ENCODE measurements at places on chromosomes 6 and 20.
A peak's percentile ranks its signal among the peaks of the same experiment; 100 is the strongest.

DNA sequence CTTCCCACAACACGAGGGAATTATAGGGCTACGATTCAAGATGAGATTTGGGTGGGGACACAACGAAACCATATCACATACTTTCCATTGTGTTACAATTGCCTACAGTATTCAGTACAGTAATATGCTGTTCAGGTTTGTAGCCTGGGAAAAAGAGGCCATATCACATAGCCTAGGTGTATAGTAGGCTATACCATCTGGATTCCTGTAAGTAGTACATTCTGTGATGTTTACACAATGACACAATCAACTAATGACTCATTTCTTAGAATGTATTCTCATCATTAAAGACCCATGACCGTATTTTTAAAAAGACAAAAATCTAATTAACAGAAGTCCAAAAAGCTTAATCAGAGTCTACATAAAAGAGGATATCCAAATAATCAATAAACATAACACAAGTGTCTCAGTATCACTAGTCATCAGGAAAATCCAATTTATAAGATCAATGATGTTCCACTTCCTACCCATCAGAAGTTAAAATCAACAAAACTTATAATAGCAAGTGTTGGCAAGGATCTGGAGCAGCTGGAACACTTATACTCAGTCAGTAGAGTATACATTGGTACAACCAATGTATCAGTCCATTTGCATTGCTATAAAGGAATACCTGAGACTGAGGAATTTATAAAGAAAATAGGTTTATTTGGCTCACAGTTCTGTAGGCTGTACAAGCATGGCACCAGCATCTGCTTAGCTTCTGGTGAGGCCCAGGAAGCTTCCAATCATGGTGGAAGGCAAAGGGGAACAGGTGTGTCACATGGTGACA is 215.9 kb downstream of the CLVS2 start:
- no peak for DNase-seq

DNA sequence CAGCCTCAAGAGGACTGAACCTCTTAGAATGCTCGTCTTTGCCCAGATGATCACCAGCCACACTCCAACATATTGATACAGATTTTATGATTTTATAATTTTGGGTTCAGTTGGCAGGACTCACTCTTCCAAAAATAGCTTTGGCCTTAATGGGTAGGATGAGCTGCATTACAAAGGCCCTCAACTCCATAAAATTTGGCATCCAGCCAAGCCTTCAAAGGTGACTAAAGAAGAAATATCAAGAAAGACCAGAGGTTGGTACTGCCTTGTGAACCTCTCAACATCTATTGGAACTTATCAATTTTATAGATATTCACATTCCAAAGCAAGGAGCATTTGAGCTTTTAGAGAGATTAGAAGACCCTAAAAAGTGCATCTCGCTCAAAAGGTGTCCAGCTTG is 48.4 kb upstream of the SNAP25 start:
- DNase-seq: no peak

GRCh38 chr6:33980176-33981175 is 165.4 kb downstream of the GRM4 start:
- no peak for DNase-seq

DNA sequence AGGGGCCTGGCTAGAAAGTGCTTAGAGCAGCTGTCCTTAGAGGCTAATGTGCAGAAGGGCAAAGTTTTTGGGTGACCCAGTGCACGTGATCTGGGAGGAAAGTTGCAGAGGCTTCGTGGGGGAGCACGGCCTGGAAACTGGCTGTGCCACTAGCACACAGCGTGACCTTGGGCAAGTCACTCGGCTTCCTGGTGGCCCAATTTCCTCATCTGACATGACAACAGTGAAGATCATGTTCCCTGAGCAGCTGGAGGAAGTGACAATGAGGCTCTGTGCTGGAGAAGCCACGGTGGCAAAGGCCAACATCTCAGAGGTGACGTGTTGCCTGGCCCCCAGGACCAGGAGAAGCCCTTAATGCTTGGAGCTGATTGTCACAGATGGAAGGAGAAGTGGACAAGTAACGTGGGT is 99.5 kb downstream of the FOXC1 start:
- DNase-seq: no peak

GRCh38 chr6:28643017-28643740 is 117.5 kb downstream of the GPX5 start:
- DNase-seq: no peak

DNA sequence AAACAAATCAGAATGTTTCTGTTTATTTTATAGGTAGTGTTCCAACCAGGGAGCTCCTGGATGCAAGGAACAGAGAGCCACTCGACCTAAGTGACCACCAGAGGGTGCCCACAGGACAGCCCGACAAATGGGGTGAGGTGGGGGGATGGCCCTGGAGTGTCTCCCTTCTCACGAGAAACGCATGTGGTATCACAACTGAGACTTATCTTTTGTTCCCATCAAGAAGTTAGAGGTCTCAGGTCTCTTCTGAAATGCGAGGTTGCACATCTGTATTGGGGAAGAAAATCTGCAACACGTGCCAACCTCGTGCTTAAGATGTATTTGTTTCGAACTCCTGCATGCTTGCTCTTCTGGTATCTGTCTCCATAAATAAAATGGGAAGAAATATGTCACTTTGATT is 104.0 kb downstream of the ISM1 start:
- no peak for DNase-seq

GRCh38 chr6:15843764-15844163 is 180.9 kb upstream of the DTNBP1 start:
- DNase-seq: no peak

DNA sequence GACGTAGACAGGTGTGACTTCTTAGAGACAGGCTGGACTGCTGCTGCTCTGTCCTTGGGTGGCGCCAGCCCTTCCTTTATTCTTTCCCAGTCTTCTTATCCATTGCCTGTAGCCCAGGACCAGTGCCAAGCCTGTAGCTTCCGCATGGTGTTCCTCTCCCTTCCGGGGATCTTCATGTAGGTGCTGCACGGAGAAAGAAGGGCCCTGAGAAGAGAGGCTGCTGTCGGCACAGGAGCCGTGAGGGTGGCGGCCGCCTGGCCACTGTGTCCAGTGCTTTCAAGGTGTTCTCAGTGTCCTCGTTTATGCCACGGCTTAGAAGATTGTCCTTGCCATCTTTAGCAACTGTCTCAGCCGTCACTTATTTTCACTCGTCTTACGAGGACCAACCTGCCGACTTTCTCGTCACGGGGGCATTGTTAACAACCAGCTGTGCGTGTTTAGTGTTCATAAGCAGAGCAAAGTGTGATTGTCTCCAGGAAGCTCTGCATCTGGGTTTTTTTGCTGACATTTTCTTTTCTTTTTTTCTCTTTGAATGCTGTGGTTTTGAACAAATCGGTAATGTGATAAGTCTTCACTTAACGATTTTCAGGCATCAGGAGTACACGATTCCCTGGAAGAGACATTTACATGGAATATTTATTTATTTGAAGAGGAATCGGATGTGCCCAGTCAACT is 61.2 kb downstream of the PPP1R14C start:
- DNase-seq: no peak

GRCh38 chr6:40426346-40427066 is 160.7 kb downstream of the LRFN2 start:
- DNase-seq: no peak

DNA sequence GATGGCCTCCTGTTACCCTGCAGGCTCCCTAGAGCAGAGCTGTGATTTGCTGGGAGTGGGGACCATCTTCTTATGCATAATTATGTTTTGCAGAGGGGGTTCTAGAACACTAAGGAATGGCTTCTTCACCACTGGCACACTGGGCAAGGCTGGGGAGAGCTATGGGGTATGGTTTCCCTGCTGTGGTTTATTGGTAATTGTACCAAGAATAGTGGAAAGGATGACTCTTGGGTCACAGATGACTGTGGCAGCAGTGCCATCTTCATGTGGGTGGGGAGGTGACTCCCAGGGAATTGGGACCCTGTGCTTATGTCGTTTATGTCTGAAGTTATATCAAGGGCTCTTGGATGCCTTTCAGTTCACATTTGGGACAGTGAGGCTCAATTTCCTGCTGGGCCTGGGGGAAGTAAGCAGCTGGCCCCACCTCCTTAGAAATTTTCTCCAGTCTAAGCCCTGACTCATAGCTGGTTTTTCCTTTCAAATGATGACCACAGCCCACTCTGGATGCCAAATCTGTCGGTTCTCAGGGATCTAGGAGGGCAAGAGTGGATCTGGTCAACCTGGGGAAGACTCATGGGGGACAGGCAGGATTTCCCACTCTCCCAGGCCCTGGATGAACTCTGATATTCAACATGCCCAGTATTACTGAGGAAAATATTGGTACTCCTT is 230.8 kb downstream of the LRFN2 start:
- peak; percentile 9 for DNase-seq

DNA sequence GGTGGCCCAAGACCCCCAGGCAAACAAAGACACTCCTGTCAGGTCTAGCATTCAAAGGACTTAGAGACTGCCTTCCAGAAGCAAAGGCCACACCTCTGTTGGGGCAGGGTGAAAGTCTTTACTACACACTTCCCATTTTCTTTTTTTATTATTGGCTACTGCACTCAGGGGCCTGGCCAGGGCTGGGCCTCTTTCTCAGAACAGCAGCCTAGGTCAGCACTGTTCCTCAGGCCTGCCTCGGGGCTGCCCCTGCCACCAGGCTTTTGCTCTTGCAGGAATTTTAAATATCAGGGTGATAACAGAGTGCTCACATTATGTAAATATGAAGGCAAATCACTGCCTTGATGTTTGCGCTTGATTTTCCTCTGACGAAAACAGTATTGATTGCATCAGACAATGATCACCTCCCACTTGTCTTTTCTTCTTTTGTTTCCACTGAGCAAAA is 18.5 kb downstream of the GSTA4 start:
- no peak for DNase-seq

- DNase-seq: no peak
These were observed 55.7 kb upstream of the PRND start for GRCh38 chr20:4666001-4666479.

- no peak for DNase-seq
These were observed 67.3 kb downstream of the ANKRD60 start for GRCh38 chr20:58161192-58161591.

DNA sequence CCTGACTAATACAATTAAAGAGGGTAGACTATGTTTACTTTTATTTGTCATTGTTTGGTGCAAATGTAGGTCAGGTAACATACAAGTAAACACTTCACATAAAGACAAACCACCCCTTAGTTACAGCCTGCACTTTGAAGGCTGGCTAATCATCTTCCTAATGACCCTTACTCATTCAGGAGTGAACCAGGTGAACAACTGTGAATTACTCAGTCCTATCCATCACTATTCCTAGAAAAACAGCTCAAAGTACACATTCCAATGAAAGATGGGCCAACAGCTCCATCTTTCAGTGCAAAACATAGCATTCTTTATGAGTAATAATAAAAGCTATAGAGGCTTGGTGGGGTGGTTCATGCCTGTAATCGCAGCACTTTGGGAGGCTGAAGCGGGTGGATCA is 78.2 kb downstream of the FRK start:
- DNase-seq: no peak

DNA sequence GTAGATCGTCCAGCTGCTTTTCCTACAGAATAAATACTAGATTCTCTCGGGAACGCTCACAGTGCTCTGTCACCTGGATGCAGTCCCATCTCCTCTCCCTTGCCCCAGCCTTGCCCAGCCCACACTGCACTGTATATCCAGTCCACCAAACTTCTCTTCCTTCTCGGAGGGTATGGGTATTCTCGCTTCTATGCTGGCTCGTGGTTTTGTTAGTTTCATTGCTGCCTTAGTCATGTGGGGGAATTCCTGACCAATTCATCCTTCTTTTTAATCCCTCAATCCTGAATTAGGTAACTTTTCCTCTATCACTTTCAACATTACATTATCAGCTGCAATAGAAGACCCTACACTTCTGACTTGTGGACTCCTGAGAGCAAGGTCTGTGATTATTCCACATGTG is 252.4 kb downstream of the GMDS start:
- DNase-seq: no peak

DNA sequence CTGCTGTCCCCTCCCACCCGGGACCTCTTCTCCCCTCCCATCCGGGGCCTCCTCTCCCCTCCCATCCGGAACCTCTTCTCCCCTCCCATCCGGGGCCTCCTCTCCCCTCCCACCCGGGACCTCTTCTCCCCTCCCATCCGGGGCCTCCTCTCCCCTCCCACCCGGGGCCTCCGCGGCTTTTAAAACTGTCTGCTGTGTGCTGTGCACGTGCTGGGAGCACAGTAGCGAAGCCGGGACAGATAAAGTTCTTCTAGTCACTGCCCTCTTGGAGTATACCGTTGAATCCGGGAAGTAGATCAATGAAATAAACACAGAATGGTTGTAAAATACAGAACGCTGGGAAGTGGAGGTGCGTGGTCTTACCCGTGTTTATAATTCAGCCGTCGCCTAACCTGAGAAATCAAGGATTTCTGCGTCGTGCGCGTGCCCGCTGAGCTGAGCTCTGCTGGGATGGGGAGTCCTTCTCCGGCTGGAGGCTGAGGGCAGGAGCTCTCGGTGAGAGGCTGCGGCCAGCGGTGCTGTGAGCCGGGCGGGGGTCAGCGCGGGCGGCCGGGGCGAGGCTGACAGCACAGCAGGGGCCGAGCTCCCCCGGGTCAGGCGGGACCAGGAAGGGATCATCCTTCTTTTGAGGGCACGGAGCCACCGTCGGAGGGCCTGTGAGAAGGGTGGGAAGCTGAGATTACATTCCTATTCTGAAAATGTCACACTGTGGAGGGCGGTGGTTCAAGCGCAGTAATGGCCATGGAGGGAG is 19.6 kb upstream of the KIF25 start:
- DNase-seq: no peak
